T-helper 1 cell (primary cell): ENCODE measurements at places on chromosomes 5 and 9.
A peak's percentile ranks its signal among the peaks of the same experiment; 100 is the strongest.

- DNase-seq = no peak
Observed at GRCh38 chr5:31771500-31771899, 132.6 kb downstream of the PDZD2 start.

DNA sequence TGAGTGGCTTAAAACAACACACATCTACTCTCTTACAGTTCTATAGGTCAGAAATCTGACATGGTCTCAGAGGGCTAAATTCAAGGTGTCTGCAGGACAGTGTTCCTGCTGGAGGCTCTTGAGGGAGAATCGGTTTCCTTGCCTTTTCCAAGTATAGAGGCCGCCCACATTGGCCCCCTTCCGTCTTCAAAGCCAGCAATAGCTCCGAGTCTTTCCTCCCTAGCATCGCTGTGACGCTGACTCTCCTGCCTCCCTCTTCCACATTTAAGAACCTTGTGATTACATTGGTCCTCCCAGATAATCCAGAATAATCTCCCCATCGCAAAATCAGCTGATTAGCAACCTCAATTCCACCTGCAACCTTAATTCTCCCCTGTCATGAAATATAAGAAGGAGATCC lies 81.3 kb upstream of the IER5L start:
- DNase-seq = no peak

DNA sequence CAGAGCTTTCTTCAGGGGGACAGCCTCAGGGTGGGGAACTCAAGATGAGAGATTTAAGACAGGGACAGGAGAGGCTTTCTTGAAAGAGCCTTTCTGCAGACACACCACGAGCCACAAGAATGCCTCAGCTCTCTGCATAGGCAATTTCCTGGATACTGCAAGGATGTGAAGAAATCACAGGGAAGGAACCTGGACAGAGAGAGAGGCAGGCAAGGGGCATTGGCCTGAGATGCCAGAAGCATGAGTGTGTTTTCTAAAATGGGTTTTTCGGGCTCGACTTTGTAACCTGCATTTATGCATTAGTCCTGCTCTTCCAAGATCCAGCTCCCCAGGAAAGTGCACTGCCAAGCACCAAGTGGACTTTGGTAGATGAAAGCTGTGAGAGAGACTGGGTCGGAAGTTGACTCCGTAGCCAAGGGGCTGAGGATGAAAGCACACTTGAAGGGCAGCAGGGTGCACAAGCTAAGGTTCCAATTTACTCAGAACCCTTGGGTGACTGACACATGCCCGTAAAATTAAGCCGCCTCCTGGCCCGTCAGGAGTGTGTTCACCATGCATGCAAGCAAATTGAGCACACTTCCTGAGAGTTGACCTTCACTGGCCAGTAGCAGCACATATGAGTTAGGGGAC lies 90.9 kb downstream of the CFAP90 start:
- no peak for DNase-seq

DNA sequence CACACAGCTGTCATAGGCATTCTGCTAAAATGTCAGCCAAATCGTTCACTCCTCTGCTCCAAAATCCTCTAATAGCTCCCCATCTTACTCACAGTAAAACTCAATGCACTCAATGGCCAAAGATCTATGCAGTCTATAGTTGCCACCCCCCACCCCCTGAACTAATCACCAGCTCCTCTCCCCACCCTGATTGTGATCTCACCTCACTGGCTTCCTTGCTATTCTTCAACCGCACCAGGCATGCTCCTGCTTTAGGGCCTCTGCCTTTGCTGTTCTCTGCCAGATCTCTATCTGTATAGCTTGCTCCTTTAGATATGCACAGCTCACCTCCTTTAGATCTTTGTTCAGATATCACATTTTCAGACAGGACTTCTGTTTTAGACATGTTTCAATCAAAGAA lies 33.2 kb upstream of the SNX2 start:
- no peak for DNase-seq

DNA sequence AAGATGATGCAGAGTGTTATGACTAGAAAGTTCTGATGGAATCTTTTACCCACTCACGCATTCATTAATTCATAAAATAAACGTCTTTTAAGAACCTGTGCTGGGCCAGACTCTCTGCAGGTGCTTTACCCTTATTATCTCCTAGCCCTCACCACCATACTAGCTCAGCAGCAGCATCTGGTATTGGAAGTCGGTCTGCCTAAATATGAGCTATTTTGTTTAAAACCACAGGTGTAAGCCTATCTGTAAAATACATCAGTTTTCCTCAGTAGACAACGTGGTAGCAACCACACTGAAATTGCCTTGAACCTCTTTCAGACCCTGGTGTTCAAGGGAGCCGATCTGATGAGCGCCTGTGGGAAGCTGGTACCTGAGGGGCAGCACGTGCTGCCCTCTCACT lies 69.4 kb downstream of the PPIC start:
- no peak for DNase-seq

DNA sequence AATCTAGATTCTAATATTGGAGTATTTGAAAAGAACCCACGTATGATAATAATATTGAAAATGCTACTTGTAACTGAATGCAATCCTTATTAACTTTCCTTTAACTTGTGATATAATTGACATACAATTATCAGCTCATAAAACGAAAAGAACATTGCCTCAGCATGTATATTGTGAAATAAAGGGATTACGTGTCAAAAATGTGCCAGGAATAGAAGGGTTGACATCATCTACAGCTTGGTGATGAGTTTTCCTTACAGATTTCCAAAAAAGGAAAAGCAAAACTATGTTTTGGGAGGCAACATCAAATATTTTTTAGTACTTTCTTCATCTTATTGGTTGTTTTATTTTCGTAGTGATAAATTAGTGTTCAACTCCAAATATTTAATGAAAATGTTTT lies 266.0 kb upstream of the PTGER4 start:
- DNase-seq = no peak

GRCh38 chr5:38780945-38781344 lies 64.9 kb upstream of the OSMR start:
- no peak for DNase-seq

GRCh38 chr9:125984461-125984860 lies 237.3 kb downstream of the PBX3 start:
- no peak for DNase-seq

GRCh38 chr9:93451849-93452709 lies 594 bp downstream of the FAM120A start:
- DNase-seq = peak; percentile 12

GRCh38 chr5:132763181-132764036 lies 13.6 kb downstream of the SEPTIN8 start:
- no peak for DNase-seq

DNA sequence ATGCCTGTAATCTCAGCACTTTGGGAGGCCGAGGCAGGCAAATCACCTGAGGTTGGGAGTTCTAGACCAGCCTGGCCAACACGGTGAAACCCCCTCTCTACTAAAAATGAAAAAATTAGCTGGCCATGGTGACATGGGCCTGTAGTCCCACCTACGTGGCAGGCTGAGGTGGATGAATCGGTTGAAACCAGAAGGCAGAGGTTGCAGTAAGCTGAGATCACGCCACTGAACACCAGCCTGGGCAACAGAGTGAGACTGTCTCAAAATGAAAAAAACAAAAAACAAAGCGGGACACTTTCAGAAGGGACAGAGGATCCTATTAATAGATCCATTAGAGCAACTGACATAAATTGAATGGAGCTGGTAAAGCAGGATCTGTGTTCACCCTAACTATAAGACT lies 89.6 kb upstream of the SGCD start:
- no peak for DNase-seq

GRCh38 chr5:132456296-132456986 lies 34.1 kb downstream of the IRF1 start:
- DNase-seq = peak; percentile 44

- no peak for DNase-seq
Observed at GRCh38 chr5:122091936-122092600, 14.0 kb upstream of the LOX start.

DNA sequence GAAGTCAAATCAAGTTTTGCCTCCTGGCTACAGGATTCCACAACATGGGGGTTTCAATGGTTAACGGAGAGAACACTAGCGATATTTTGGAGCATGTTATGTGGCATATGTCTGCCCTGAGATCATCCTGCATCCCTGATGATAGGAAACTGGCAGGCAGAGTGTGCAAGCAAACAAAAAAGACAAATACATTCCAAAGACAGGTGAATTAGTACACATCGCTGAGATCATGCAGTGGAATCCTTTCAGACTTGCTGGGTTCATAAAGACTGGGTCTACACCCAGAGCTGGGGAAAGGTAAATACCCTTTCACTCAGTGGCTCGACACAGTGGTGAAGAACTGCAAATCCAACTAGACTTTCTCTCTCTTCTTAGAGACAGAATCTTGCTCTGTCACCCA lies 286.5 kb downstream of the EFNA5 start:
- DNase-seq = no peak

- DNase-seq = no peak
Observed at GRCh38 chr9:129138144-129138462, 26.9 kb downstream of the PTPA start.

GRCh38 chr9:13437866-13438265 lies 158.4 kb upstream of the MPDZ start:
- no peak for DNase-seq

- no peak for DNase-seq
Observed at GRCh38 chr9:124800306-124801259, 23.6 kb downstream of the OLFML2A start.

GRCh38 chr9:19416143-19416542 lies 7.3 kb downstream of the ACER2 start:
- DNase-seq = no peak

- no peak for DNase-seq
Observed at GRCh38 chr9:111501648-111502047, 17.5 kb upstream of the ECPAS start.

- peak; percentile 23 for DNase-seq
Observed at GRCh38 chr5:88690409-88691229, 192.4 kb downstream of the MEF2C start.

DNA sequence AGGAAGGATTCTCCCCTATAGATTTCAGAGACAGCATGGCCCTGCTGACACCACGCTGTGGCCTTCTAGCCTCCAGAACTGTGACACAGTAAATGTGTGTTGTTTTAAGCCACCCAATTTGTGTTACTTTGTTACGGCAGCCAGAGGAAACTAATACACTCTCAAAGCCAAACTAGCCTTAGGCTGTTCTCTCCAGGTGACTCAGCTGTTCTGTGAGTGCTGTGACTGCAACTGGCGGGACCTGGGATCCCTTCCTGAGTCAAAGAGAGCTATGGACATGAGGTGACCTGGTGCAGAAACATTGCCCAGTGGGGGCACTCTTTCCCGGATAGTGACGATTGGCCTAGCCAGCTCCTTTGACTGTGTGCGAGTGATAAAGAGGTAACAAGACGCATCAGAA lies 14.0 kb upstream of the MLANA start:
- no peak for DNase-seq

GRCh38 chr5:172482156-172483020 lies 28.1 kb upstream of the SH3PXD2B start:
- no peak for DNase-seq

GRCh38 chr9:128412120-128412790 lies 8.4 kb upstream of the CERCAM start:
- DNase-seq = peak; percentile 18

- no peak for DNase-seq
Observed at GRCh38 chr5:50352382-50352781, 88.7 kb downstream of the EMB start.

- no peak for DNase-seq
Observed at GRCh38 chr9:70472268-70473249, 58.1 kb upstream of the KLF9 start.

DNA sequence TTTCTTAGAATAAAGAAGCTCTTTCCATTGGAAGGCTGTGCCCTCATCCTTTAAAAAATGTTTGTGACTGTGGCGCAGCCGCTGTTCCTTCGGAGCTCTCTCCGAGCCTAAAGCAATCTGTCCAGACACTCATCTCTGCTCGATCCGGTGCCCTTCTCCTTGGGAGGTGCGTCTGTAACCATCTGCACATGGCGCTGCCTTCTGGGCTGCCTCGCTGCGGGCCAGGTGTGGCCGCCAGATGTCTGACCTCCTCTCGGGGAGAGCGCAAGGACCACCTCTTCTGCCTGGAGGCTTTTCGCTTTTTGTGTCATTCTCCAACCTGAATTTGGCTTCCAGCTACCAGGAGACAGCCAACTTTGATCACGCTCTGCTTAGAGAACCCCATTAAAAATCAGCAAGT lies 153.4 kb upstream of the PTCH1 start:
- DNase-seq = no peak

DNA sequence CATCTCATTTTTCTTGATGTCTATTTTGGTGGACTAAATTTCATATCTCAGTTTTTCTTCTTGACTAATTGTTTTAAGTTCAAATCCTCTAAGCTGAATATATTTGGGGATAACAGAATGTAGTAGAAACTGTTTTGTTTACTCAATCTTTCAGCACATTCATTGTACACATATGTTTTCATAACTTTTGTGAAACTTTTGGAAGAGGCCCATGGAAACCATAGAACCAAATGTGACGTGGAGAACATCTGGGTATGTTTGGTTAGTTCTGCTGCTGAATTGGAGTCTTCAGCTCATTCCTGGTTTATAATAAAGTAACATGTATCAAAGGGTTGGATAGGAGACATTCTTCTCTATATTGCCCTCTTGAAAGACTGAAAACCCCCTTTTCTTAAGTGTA lies 88.4 kb downstream of the CCDC171 start:
- DNase-seq = no peak

DNA sequence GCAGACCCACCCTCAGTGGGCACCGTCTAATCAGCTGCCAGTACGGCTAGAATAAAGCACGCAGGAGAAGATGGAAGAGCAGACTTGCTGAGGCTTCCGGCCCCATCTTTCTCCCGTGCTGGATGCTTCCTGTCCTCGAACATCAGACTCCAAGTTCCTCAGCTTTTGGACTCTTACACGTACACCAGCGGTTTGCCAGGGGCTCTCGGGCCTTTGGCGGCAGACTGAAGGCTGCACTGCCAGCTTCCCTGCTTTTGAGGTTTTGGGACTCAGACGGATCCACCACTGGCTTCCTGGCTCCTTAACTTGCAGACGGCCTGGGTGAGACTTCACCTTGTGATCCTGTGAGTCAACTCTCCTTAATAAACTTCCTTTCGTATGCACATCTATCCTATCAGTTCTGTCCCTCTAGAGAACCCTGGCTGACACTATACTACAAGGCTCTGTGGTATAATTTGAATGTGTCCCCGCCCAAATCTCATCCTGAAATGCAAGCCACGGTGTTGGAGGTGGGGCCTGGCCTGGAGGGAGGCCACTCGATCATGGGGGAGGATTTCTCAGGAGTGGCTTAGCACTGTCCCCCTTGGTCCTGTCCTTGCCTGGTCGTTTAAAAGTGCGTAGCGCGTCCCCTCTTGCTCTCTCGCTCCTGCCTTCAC lies 31.1 kb upstream of the NRARP start:
- DNase-seq = no peak

DNA sequence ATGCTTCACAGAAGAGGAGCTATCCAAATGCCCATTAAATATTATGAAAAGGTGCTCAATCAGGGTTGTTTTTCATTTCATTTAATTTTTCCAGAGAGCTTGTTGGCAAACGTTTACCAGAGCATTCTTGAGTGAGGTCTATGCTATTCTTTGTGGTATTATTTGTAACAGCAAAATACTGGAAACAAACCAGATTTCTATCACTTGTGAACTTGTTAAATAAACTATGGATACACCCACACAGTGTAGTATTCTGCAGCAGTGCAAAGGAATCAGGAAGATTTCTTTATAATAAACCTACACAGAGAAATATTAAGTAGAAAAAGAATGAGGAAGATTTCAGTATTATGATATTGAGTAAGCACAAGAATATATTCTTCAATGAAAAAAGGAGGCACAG lies 15.0 kb upstream of the SLC1A1 start:
- DNase-seq = no peak
